ENCODE measurements at places on chromosomes 6 and 20. TPM values are rescaled to one million over a fixed set of nuclear protein-coding genes. Genes with fewer than 3 reads are reported as not detected.

LRFN2 gene
- not detected for total RNA-seq

C6orf52 gene
- total RNA-seq: not detected

- no peak for DNase-seq
These were observed 138.5 kb upstream of the UST start for GRCh38 chr6:148608199-148608951.

GRCh38 chr6:80930376-80930775, 822.1 kb downstream of the TENT5A start:
- no peak for DNase-seq

- no peak for DNase-seq
These were observed 79.0 kb downstream of the NFATC2 start for GRCh38 chr20:51463560-51463959.
